ENCODE measurements at places on chromosomes 12 and 14.

DNA sequence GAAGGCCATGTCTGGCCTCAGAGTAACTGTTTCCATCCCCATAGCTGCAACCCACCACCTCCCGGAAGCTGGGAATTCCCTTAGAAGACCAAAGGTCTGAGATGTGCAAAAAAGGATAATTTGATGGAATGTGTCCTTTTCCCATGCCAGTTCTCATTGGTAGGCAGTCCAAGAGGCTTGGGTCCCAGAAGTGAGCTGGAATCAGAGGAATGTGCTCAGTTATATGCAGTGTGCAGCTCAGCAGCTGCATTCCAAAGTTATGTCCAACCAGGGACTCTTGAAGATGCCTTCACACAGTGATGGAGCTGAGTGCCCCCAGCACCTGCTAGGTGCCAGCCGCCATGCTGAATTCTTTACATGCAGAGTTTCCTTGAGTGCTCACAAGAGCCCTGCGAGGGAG, 583.9 kb upstream of the TBX3 start:
- peaks cover 8% of the 10 kb centered on the region for H3K4me1 ChIP-seq
- DNase-seq, result no peak
- H3K36me3 ChIP-seq, result no peaks in the 10 kb centered on the region
- H3K27me3 ChIP-seq, result no peaks in the 10 kb centered on the region

GRCh38 chr14:96055065-96055752, 16.0 kb downstream of the C14orf132 start:
- H3K4me1 ChIP-seq, result peaks cover 20% of the 10 kb centered on the region
- H3K4me3 ChIP-seq, result no peak overlapping the region
- no peak for DNase-seq
- no peaks in the 10 kb centered on the region for H3K27me3 ChIP-seq

GRCh38 chr14:35594616-35595015, 60.7 kb downstream of the INSM2 start:
- H3K27me3 ChIP-seq, result no peaks in the 10 kb centered on the region
- no peak overlapping the region for H3K4me3 ChIP-seq
- H3K36me3 ChIP-seq, result peaks cover 54% of the 10 kb centered on the region

DNA sequence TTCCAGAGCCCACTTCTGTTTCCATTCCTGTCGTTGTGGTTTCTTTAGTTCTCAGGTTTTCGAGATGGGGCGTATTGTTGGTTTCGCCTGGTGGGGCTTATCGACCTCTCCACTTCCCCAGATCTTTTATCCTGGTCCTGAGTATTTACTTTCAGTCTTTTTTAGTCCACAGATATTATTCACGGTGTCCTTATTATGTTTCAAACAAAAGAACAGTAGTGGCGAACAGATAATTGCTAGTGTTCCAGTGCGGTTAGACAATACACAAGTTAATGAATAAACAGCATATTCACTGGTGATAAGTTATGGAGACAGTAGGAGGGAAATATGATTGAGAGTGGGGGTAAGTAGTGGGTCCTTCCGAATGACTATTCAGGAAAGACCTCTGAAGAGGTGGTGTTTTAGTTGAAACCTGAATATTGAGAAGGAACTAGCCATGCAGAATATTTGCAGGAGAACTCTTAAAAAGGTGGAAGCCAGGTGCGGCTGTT, 668 bp downstream of the TMEM260 start:
- peak overlapping the region; percentile 85 for H3K27ac ChIP-seq
- H3K4me1 ChIP-seq, result no peaks in the 10 kb centered on the region
- H3K4me3 ChIP-seq, result peak overlapping the region; percentile 88
- H3K36me3 ChIP-seq, result peaks cover 1% of the 10 kb centered on the region

- H3K36me3 ChIP-seq, result no peaks in the 10 kb centered on the region
- H3K4me1 ChIP-seq, result no peaks in the 10 kb centered on the region
- no peak overlapping the region for H3K27ac ChIP-seq
- DNase-seq, result no peak
- H3K27me3 ChIP-seq, result no peaks in the 10 kb centered on the region
- no peak overlapping the region for H3K4me3 ChIP-seq
Observed at GRCh38 chr12:3994500-3994899, 121.3 kb upstream of the PARP11 start.

- no peak overlapping the region for H3K4me3 ChIP-seq
- H3K4me1 ChIP-seq, result peaks cover 36% of the 10 kb centered on the region
- H3K27me3 ChIP-seq, result no peaks in the 10 kb centered on the region
- H3K27ac ChIP-seq, result peak overlapping the region; percentile 50
- DNase-seq, result peak; percentile 50
- H3K36me3 ChIP-seq, result no peaks in the 10 kb centered on the region
Observed at GRCh38 chr14:76937181-76938091, 91.1 kb downstream of the IRF2BPL start.

DNA sequence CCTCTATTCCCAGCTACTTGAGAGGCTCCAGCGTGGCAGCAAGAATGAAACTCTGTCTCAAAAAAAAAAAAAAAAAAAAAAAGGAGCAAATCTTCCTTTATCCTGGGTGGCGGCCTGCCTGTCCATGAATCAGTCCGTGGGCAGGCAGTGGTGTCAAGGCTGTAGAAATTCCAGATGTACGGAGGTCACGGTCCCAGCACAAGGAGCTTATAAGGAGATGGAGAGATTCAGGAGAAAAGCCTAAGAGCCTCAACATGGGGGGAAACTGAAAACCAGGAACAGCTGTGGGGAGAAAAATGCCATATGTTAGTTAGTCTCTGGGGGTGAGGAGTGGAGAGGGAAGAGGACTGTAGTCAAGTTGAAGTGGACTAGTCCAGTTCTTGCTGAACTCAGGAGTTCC, 130.5 kb upstream of the CRY1 start:
- no peak for DNase-seq
- H3K27me3 ChIP-seq, result no peaks in the 10 kb centered on the region
- no peaks in the 10 kb centered on the region for H3K36me3 ChIP-seq

- no peak overlapping the region for H3K27ac ChIP-seq
- no peaks in the 10 kb centered on the region for H3K4me1 ChIP-seq
- no peak overlapping the region for H3K4me3 ChIP-seq
- DNase-seq, result no peak
- H3K27me3 ChIP-seq, result no peaks in the 10 kb centered on the region
Observed at GRCh38 chr12:93580682-93581081, 8.2 kb downstream of the SOCS2 start.

- DNase-seq, result peak; percentile 79
- H3K36me3 ChIP-seq, result no peaks in the 10 kb centered on the region
- H3K27me3 ChIP-seq, result no peaks in the 10 kb centered on the region
- peak overlapping the region; percentile 97 for H3K4me3 ChIP-seq
- peak overlapping the region; percentile 94 for H3K27ac ChIP-seq
- H3K4me1 ChIP-seq, result peaks cover 36% of the 10 kb centered on the region
Observed at GRCh38 chr12:49706351-49707127, 666 bp downstream of the FMNL3 start.

DNA sequence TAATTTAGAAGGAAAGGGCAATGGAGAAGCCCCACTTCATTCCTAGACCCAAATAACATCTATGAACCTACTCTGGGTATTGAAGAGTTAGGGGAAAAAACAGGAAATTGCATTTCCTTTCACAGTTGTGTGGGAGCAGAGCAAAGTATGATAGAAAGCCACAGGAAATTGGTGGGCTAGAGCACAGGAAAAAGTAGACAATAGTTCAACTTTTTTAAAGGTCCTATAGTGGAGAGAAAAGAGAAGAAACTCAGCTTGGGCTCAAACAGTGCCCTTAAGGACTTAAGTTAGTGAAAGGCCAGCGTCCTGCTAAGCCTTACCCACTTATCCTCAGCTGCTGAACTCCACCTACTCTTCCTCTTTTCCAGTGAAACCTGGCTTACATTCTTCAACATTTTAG, 258.1 kb downstream of the DPY19L2 start:
- no peak overlapping the region for H3K4me3 ChIP-seq
- no peaks in the 10 kb centered on the region for H3K27me3 ChIP-seq
- no peak overlapping the region for H3K27ac ChIP-seq
- H3K36me3 ChIP-seq, result no peaks in the 10 kb centered on the region
- no peak for DNase-seq

GRCh38 chr12:105206686-105207374, 29.1 kb downstream of the APPL2 start:
- no peak overlapping the region for H3K4me3 ChIP-seq
- peaks cover 4% of the 10 kb centered on the region for H3K4me1 ChIP-seq
- peaks cover 93% of the 10 kb centered on the region for H3K36me3 ChIP-seq

DNA sequence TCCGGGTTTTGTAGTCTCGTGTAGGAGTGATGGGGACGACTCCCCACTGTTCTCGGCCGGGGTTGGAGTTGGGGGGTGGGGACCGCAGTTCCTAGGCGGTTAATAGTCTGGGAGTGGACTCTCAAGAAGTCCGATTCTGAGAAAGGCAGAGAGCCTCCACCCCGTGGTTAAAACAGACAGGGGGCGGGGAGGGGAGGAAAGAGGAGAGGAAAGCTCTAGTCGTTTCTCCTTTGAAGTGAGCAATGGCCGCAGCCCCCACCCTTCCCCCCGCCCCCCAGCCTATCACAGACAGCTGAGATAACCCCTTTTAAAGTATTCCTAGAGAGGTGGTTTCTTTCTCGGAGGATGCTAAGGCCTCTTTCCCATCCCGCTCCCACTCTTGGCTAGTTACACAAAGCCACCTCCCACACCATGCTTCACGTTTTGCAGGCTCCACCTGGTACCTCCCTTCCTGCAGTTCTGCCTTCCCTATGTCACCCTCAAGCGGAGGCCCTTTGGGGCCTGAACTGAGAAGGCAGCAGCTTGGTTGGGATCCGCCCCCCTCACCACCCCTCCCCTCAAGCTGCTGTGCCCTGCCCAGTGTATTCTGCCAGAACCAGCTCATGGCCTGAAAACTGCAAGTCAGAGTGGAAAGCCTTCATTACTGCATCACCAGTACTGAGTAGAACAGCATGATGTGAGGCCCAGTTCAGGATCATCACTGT, 853 bp downstream of the USP5 start:
- peak overlapping the region; percentile 95 for H3K27ac ChIP-seq
- peaks cover 23% of the 10 kb centered on the region for H3K36me3 ChIP-seq

DNA sequence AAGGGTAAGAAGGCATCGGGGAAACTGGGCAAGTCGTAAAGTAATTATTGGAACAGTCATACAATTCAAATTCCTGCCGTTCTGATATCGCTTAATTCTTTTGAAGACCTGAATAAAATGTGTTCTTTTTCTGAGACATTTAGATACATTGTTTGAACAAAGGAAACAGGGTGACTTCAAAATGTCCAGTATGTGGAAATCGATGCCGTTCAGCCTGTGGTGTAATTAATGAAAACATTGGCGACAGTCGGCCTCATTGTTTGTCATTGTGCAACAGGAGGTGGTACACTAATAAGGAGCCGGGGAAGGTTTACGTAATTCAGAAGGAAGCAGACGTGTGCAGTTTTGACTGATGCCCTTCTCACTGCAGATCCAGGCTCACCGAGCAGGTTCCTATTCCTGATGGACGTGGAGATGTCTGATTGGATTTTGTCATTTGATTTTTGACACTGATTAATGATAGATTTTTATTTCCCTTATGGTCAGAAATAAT, 92.7 kb downstream of the BORCS5 start:
- no peak overlapping the region for H3K27ac ChIP-seq
- H3K4me1 ChIP-seq, result no peaks in the 10 kb centered on the region
- no peak for DNase-seq
- H3K36me3 ChIP-seq, result no peaks in the 10 kb centered on the region
- no peak overlapping the region for H3K4me3 ChIP-seq
- H3K27me3 ChIP-seq, result no peaks in the 10 kb centered on the region

DNA sequence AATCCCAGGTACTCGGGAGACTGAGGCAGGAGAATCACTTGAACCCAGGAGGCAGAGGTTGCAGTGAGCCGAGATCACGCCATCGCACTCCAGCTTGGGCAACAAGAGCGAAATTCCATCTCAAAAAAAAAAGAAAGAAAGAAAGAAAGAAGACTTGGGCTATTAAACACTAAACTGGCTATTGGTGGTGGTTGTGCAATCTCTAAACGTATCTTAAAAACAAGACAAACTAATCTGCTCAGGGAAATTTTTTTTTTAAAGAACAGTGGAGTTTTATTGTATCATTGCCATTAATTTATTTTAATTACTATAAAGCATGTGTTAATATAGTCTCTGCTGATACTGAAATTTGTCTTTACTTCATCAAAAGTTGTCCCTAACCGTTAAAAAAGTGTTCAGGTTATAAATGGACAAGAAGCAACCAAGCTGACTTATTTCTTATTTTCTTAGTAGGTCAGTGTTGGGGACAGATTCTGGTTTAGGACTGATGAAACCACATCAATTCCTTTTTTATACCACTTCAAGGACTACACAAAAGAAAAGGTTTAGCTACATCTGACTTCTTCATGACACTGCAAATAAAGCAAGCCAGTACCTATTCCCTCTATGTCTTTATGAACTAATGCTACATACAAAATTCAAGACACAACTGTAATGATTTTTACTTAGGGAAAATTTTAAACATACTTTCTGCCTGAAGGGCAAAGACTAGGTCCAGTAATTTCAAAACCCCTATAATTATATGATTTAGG, 68.7 kb upstream of the KRAS start:
- no peak for DNase-seq
- H3K27me3 ChIP-seq, result no peaks in the 10 kb centered on the region
- no peaks in the 10 kb centered on the region for H3K36me3 ChIP-seq
- H3K4me1 ChIP-seq, result no peaks in the 10 kb centered on the region
- H3K4me3 ChIP-seq, result no peak overlapping the region

GRCh38 chr14:67636361-67636919, 16.7 kb downstream of the ARG2 start:
- no peaks in the 10 kb centered on the region for H3K27me3 ChIP-seq
- no peak for DNase-seq
- no peaks in the 10 kb centered on the region for H3K36me3 ChIP-seq
- no peak overlapping the region for H3K4me3 ChIP-seq
- no peaks in the 10 kb centered on the region for H3K4me1 ChIP-seq
- H3K27ac ChIP-seq, result no peak overlapping the region

DNA sequence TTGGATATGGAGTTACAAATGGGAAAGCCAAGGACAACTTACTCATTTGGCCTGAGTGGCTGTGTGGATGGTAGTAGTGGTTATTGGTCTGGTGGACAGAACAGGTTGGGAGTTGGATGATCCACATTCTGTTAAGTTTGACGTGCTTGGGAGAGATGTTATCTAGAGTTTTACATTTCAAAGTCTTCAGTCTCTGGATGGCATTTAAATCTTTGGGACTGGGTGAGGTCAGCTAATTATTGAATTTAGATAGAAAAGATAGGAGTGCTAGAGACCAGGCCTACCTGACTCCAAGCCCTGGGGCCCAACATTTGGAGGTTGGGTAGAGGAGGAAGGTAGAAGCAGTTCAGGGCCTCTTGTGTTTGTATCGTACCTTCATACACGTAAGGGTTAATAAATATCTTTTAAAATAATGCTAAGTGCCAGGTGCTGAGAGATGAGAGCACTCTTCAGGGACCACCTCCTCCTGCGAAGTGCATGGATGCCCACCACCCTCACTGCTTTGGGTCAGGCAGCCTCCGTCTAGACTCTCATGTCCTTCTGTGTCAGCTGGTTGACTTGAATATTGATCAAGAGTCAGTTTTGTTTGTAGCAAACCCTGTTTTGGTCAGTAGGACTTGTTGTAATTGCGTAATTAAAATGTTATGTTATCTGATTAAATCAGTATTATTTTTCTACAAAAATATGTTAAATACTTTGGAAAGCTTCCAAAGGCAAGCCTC, 460.4 kb upstream of the RGS6 start:
- H3K27me3 ChIP-seq, result no peaks in the 10 kb centered on the region
- H3K27ac ChIP-seq, result no peak overlapping the region
- H3K4me3 ChIP-seq, result no peak overlapping the region
- no peak for DNase-seq
- H3K4me1 ChIP-seq, result no peaks in the 10 kb centered on the region

GRCh38 chr12:113049976-113050742, 6.4 kb upstream of the DTX1 start:
- H3K4me1 ChIP-seq, result no peaks in the 10 kb centered on the region
- H3K4me3 ChIP-seq, result no peak overlapping the region
- no peak for DNase-seq
- no peaks in the 10 kb centered on the region for H3K36me3 ChIP-seq
- no peak overlapping the region for H3K27ac ChIP-seq
- no peaks in the 10 kb centered on the region for H3K27me3 ChIP-seq
